ENCODE measurements at places on chromosomes 1 and 21.

GRCh38 chr1:3548156-3548893 is 63.0 kb downstream of the MEGF6 start:
- DNase-seq = no peak

GRCh38 chr1:101219924-101220870 is 16.6 kb upstream of the S1PR1 start:
- peak; percentile 29 for DNase-seq

DNA sequence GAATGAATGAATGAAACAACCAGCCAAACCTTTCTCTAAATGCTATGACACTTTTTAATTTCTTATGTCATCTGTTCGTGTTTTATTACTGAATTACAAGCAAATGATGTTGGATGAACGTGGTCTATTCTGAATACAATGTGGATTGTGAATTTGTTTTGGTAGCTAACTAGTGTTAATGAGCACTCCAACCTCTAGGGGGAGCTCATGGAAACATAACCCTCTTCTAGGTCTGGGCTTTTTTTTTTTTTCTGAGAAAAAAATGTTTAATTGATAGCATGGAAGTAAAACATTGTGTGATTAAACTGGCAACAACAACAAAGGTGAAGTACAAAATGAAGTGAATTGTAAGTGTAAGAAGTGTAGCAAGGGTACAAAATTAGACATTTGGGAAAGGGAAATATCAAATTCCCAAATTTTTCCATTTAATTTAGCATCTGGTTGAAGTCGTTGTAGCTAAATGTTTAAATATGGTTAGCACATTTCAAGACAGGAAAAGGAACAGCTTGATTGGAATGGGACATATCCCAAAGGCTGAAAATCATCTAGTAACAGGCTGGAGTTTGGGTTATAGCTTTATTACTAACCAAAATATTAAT is 42.6 kb upstream of the PTGS2 start:
- no peak for DNase-seq

GRCh38 chr1:26666855-26667254 is 29.0 kb upstream of the ARID1A start:
- DNase-seq = no peak

GRCh38 chr1:150537732-150538684 is 11.2 kb upstream of the ADAMTSL4 start:
- DNase-seq = no peak

GRCh38 chr1:1332031-1332755 is 1.1 kb downstream of the TAS1R3 start:
- no peak for DNase-seq

DNA sequence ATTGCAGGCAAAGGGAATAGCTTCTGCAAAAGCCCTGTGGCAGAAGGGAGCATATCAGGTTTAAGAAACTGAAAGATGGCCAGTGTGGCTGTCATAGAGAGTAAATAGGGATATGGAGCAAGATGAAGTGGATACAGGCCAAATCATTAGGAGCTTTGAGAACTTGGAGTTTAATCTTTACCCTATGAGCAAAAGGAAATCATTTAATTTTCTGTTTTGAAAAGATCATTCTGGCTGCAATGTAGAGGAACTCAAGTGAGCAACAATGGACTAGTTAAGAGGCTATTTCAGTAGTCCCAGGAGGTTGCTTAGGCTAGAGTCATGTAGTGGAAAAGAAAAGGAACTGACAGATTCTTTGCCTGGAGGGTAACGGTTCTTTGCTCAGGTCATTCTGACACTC is 47.2 kb downstream of the RAP1A start:
- DNase-seq = no peak

DNA sequence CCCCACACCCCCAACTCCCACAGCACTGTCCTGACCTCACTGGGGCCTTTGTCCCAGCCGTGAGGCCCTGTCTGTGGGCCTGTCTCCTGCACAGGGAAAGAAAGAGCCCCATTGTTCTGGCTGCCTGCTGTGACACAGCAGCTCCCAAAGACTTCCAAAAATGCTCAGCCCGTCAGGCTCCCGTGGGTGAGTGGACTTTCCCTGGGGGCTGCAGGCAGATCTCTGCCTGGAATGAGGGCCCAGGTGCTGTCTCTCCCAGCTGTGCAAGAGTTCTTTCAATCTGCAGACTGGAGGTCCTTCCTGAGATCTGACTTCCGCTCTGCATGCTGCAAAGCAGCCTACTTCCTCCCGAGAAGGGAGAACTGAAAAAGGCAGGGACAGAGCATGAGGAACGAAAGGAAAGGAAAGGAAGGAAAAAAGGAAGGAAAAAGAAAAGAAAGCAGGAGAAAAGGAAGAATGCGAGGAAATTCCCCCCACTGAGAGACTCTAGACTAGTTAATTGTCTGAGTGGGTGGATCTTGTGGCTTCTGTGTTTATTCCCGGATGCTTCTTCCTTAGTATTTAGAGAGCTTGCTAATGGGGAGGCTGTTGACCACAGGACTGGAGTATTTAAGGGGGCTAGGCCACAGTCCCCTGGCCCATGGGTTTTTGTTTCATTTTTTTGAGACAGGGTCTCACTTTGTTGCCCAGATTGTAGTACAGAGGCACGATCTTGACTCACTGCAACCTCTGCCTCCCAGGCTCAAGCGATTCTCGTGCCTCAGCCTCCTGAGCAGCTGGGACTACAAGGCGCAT is 15.0 kb downstream of the NES start:
- DNase-seq = peak; percentile 70

DNA sequence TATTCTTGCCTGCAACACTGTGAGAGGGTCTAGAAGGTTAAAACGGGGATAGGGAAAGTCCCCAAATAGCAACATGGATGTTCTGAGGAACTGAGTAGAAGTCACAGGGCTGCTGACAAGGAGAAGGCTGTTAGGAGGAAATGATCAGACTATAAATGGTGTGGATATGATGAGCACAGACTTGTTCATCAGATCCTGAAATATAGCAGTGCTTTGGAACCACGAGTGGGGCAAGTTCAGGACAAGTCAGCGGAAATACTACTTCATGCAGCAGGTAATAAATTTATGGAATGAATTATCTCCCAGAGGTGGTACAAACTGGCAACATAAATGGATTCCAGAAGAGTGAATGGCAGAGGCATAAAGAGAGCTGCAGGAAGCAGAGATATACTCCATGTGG is 3.2 kb upstream of the KIAA0040 start:
- no peak for DNase-seq

- no peak for DNase-seq
Observed at GRCh38 chr21:21968810-21969209, 970.6 kb downstream of the NCAM2 start.

DNA sequence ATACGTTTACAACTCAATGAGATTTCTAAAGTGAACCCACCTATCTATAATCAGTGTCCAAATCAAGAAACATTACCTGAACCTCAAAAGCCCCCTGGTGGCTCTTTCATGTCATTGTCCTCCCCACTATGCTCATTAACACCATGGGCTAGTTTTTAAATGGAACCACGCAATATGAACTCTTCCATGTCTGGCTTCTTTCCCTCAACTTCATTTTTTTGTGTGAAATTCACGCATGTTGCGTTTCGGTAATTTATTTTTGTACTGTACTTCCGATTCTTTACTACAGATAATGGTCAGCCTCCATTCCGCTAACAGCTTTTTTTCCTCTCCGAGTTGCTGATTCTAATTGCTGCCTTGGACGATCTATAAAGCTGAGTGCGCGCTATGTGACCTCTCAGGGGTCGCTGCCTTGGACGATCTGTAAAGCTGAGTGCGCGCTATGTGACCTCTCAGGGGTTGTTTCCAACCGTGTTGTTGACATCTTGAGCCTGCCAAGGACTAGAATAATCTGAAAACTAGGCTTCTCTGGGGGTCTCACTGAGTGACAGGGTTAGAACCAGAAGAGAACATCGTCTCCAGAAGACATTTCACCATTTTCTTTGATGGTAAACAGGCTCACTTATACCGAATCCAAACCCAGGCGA is 1.1 kb upstream of the CACYBP start:
- DNase-seq = no peak

DNA sequence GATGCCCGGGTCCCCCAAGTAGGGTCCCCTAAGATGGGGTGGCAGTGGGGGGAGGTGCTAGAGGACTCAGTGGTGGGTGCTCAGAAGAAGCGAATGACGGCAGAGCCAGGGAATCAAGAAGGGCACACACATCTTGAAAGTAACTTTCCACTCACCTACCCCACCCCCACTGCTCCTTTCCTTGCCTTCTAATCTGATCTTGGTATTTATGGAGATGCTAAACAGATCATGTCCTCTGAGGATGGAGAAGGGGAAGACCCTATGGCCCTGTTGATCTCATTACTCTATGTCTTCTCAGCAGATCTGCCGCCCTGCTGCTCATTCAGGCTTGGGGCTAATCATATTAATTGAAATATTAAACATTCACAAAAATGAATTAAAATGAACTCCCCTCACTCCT is 2.1 kb upstream of the CELF3 start:
- DNase-seq = no peak

- DNase-seq = no peak
Observed at GRCh38 chr1:223144431-223144830, 1.4 kb upstream of the TLR5 start.

- DNase-seq = peak; percentile 14
Observed at GRCh38 chr1:54273795-54274163, 73.8 kb downstream of the MRPL37 start.

DNA sequence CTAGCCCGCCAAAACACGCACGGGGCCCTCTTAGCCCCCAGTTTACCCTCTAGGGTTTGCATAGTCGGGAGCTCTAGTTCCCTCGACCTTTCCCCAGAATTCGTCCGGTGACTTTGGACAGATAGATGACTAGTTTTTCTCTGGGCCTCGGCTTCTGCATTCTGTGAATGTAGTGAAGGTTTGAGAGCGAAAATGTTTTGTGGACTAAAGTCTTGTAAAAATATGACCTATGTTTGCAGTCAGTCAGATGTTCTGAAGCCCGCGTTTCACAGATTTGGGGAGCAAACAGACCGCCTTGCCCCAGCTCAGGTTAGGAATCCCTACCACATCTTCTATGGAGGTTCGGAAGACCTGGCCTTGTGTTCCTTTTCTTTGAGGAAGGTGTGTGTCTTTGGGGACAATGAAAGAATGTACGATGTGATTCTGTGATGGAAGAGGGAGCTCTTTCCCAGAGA is 401 bp downstream of the UQCRH start:
- DNase-seq = no peak

- no peak for DNase-seq
Observed at GRCh38 chr1:200737647-200738291, 924 bp upstream of the CAMSAP2 start.

DNA sequence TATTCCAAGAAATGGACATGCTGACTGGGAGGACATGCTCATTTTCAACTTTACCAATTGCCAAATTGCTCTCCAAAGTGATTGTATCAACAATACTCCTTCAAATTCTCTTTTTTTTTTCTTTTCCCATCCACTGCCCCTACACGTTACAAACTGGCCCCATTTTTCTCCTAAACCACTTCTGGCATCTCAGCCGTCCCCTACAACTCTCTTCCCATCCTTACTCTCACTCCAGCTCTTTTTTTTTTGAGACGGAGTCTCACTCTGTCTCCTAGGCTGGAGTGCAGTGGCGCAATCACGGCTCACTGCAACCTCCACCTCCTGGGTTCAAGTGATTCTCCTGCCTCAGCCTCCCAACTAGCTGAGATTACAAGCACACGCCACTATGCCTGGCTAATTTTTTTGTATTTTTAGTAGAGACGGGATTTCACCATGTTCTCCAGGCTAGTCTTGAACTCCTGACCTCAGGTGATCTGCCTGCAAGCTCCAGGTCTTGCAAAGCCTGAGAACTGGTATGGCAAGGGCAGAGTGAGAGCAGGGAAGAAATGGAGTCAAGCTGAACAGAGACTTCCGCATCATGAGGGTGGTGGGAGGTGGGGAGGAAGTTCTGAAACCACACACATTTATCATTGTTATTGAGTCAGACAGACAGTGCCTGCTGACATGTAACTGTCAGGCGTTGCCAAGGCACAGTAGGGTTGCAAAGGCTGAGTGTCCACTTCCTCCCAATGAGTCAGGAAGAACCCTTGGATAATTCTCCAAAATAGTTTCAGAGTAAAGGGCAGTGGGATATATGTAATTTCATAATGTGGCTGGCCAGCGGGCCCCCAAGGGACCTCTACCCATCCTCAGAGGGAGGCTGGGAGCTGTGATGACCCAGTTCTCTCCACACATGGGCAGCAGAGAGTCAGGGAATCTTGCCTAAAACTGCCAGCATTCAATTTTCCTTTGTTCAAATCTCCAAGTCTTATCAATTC is 17.4 kb downstream of the CELA3A start:
- no peak for DNase-seq

DNA sequence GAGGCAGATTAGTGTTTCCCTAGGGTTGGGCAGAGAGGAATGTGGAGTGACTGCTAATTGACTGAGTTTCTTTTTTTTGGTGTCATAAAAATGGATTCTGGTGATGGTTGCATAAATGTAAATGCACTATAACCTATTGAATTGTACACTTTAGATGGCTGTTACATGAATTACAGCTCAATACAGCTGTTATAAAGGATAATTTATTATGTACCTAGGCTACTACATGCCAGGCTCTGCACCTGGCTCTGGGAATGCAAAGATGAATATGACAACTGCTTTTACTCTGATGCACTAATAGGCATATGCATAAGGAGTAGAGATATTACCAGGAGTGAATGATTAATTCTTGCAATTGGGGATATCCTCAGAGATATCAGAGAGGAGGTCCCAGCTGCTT is 345.3 kb downstream of the PTBP2 start:
- DNase-seq = no peak

DNA sequence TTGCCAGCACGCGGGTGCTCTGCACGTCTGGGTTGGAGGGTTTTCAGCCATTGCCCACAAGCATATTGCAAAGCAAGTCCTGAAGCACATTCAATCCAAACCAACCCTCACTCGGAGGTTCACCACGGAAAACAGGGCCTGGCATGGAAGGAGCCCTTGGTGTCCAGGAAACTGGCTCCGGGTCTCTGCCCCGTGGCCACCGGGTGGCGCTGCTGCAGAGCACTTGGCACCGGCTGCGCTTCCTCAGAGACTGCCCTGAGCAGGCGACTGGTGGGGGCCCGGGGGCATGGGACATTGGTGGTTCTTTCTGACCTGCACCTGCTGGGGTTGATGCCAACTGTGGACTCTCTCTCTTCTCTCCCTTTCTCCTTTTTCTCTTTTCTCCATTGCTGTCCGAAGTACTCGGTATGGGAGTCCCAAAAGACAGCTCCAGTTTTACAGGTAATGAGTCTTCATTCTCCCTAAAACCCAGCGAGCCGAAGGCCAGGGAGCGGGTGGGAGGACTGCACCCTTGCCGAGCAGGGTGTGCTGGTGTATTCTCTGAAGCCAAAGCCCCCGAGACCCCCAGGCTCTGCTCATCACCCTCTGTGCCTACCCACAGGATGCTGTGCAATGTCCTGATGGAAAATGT is 4.1 kb upstream of the KCNAB2 start:
- DNase-seq = no peak

GRCh38 chr1:193588311-193589082 is 402.1 kb upstream of the B3GALT2 start:
- no peak for DNase-seq

DNA sequence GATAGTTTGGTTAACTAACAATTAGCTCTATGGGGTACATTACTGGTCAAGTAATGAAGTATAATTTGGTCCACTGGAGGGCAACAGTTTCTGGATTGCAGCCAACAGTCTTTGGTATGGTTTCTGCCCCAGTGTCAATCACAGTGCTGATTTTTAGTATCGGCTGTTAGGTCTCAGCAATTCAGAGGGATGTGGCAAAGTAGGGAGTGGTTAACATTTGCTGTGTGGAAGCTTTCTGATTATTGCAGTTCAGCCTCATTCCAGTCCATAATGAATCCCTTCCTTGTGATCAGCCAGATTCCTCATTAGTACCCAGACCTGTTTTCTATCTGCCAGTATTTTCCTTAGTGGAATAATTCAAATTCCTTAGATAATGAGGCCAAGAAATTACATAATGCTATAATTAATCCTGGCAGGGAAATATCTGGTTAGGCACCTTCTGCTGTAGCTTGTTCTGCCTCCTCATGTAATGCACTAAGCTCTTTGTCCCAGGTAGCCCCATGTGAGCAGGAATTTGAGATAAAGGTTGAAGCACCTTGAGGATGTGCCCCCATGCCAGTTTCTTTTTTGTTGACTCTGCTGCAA is 14.0 kb downstream of the F3 start:
- DNase-seq = no peak

All from caudate nucleus (tissue), 63 donors.